ENCODE measurements at places on chromosomes 5 and 9. TPM values are rescaled to one million over a fixed set of nuclear protein-coding genes. Genes with fewer than 3 reads are reported as not detected.

Gene FOXE1
- not detected for total RNA-seq

- no peak for DNase-seq
Measured at GRCh38 chr9:72779614-72780013, 173.2 kb downstream of the ALDH1A1 start.

GRCh38 chr5:2738156-2738699 is 13.2 kb downstream of the IRX2 start:
- DNase-seq = no peak

Gene SHISAL2B
- not detected for total RNA-seq

Gene CDH9
- total RNA-seq = 0.53 TPM

DNA sequence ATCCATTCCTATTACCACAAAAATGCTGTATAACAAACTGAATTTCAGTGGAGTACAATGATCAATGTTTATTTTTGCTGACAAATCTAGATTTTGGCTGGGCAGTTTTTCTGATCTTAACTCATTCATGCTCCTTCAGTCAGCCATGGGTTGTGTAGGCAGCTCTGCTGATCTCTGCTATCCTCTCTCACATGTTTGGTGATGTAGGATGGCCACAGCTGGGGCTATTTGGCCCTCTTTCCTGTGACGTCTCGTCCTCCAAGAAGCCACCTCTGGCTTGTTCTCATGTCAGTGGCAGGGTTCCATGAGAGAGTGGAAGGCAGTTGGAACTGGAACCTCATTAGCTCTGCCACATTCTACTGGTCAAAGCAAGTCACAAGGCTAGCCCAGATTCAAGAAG is 8.9 kb downstream of the NLN start:
- DNase-seq = no peak
